ENCODE measurements at places on chromosomes 5 and 9.
A peak's percentile ranks its signal among the peaks of the same experiment; 100 is the strongest.

- no peaks in the 10 kb centered on the region for H3K27me3 ChIP-seq
- DNase-seq = peak; percentile 85
- peaks cover 6% of the 10 kb centered on the region for H3K4me1 ChIP-seq
- no peaks in the 10 kb centered on the region for H3K36me3 ChIP-seq
These were observed 374.7 kb upstream of the WWC1 start for GRCh38 chr5:167916706-167917105.

DNA sequence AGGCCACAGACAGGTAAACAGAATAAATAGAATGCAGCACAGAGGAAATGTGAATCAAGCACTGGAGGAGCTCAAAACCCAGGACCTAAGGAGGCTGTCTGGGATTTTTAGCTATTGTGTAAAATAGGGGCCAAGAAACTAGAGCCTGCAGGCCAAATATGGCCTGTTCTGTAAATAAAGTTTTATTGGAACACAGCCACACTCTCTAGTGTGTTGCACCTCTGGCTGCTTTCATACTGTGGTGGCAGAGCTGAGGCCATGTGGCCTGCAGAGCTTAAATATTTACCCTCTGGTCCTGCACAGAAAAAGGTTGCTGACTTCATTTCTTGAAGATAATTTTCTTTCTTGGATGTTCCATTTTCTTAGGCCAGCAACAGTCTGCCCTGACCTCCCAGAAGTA, 136.4 kb downstream of the WDR41 start:
- no peak overlapping the region for H3K4me3 ChIP-seq
- no peaks in the 10 kb centered on the region for H3K27me3 ChIP-seq
- no peaks in the 10 kb centered on the region for H3K36me3 ChIP-seq
- DNase-seq = no peak
- H3K27ac ChIP-seq = no peak overlapping the region

DNA sequence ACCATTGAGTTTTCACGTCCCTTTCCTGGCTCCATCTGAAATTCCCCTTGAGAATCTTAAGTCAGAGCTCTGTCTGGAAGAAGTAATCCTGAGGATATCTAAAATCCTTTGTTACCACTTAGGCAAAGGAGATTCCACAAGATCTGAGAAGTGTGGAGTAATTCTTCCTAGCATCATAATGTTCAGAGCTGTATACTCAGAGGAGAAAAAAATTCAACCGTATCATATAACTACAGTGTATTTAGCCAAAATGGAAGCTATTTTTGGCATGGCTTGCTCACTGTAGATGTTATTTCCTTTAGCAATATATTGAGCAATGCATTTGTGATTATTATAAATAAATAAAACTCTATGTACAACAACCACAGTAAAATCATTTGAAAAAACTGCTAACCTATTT, 1858.4 kb downstream of the EFNA5 start:
- no peak overlapping the region for H3K4me3 ChIP-seq
- no peaks in the 10 kb centered on the region for H3K36me3 ChIP-seq
- no peak overlapping the region for H3K27ac ChIP-seq

GRCh38 chr9:7823651-7824050, 24.1 kb upstream of the DMAC1 start:
- H3K36me3 ChIP-seq = no peaks in the 10 kb centered on the region
- H3K4me1 ChIP-seq = no peaks in the 10 kb centered on the region
- no peak overlapping the region for H3K4me3 ChIP-seq
- H3K27me3 ChIP-seq = no peaks in the 10 kb centered on the region
- no peak for DNase-seq

GRCh38 chr5:148834689-148835088, 8.3 kb downstream of the ADRB2 start:
- no peak overlapping the region for H3K4me3 ChIP-seq
- no peak overlapping the region for H3K27ac ChIP-seq
- DNase-seq = no peak
- H3K27me3 ChIP-seq = no peaks in the 10 kb centered on the region
- peaks cover 7% of the 10 kb centered on the region for H3K4me1 ChIP-seq

- no peak for DNase-seq
- H3K27me3 ChIP-seq = no peaks in the 10 kb centered on the region
- H3K4me3 ChIP-seq = no peak overlapping the region
- no peaks in the 10 kb centered on the region for H3K36me3 ChIP-seq
- no peaks in the 10 kb centered on the region for H3K4me1 ChIP-seq
- H3K27ac ChIP-seq = no peak overlapping the region
These were observed 338.6 kb downstream of the PTPRD start for GRCh38 chr9:10274175-10274574.
